ENCODE measurements at places on chromosomes 11 and 22. TPM values are rescaled to one million over a fixed set of nuclear protein-coding genes. Genes with fewer than 3 reads are reported as not detected.

Gene ART1
- total RNA-seq: 3.7 TPM

GRCh38 chr11:35016916-35017315 lies 100.5 kb downstream of the PDHX start:
- DNase-seq: no peak

DNA sequence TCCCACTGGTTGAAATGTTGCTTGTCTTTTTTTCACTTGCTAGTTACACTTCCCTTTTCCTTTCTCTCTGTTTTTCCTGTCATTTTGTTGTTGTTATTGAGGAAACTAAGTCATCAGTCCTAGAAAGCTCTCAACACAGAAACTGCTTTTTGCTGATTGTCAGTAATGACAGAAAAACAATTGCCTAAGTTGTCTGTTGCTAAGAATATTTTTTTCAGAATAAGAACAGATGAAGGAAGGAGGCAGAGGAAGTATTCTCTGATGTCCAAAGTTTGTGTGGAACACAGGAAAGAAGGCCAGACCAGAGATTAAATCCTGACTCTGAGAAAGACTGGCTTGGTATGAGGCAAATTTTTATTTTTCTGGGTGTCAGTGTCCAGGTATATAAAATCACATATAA lies 163.3 kb downstream of the CASP12 start:
- DNase-seq: no peak

GRCh38 chr11:69293087-69293486 lies 868 bp upstream of the MYEOV start:
- no peak for DNase-seq

DNA sequence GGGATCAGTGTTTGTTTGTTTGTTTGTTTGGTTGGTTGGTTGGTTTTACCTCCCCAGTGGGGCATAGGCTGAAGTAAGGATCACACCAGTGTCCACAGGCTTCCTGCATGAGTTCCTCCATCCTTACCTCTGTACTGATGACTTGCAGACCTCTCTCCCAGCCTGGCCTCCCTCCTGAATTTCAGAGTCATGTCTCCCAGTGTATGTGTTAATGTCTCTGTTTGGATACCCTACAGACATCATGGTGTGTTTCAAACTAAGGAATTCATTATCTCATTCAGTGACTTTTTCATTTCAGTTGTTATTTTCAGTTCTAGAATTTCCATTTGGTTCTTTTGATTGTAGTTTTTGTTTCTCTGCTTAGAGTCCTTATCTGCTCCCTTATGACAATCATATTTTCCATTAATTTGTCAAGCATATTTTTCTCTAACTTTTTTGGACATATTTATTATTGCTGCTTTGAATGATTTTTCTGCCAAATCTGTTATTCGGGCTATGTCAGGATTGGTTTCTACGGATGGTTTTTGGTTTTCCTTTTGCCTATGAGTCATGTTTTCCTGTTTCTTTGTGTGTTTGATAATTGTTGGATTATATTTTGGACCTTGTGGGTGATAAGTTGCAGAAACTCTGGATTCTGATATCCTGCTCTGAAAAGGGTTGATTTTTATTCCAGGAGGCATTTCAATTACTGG lies 23.6 kb downstream of the MYEOV start:
- no peak for DNase-seq

- peak; percentile 64 for DNase-seq
These were observed at the start of gene INPPL1 for GRCh38 chr11:72224564-72225410. INPPL1 (plus strand) TSS chr11:72224767; CDS start chr11:72224985, 218 bp downstream.

- DNase-seq: no peak
These were observed 77.6 kb downstream of the MED15 start for GRCh38 chr22:20584872-20585638.

- DNase-seq: no peak
These were observed 20.0 kb upstream of the TALDO1 start for GRCh38 chr11:727281-727701.

DNA sequence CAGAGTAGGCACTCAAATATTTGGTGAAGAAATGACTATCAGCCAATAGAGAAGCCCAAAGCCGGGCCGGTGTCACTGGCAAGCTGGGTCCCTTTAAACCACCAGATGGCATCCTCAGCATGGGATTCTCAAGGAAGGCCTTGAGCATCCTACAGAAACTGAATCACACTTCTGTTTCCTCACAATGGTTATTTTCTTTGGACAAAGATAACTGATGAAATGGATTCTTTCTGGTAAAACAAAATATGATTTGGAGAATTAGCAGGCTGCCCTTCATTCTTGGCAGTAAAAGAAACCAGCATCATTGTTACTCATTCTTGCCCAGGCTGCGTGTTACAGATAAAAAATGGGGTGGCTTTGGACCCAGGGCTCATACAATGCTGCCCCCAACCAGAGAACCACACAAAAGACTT lies 30.3 kb upstream of the ASPHD2 start:
- peak; percentile 57 for DNase-seq

Gene NCAM1
- total RNA-seq: 18.6 TPM

DNA sequence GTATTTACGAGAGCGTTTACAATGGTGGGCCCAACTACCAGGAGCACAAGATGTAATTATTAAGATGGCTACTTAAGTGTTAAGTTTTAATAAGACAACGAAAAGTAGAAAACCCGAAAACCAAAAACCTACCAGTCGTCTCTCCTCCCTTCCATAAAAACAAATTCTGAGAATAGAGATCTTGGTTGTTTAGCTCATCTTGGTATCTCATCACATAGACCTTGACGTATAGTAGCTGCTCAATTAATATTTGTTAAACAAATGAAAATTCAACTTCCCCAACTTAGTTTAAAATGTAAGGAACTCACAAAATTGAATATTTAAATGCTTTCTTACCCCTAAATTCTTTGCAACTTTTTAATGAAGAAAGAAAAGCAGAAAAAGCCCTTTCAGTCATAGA lies 669 bp downstream of the KDM4D start:
- no peak for DNase-seq

DNA sequence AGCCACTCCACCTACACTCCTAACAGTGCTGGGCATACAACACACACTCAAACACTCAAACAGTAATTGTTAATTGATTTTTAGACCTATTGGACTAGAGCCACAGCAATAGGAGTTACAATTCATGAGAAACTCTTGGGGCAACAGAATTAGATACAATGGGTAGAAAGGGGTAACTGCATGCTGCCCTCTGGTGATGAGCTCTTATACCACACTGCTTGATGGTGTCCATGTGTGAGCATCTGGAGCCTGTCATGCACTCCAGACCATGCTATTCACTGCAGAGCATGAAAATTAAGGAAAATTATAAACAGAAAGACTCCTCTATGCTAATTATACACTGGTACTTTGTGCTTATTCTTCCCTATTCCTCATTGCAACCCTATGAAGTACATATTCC lies 975.5 kb upstream of the CCDC90B start:
- no peak for DNase-seq

- DNase-seq: no peak
These were observed 300.9 kb downstream of the TENM4 start for GRCh38 chr11:79139900-79140299.

- DNase-seq: no peak
These were observed 428.0 kb downstream of the TMEM135 start for GRCh38 chr11:87465716-87466115.

- peak; percentile 60 for DNase-seq
These were observed 15.5 kb downstream of the CLMP start for GRCh38 chr11:123179586-123179985.

Gene YIF1A
- total RNA-seq: 69.1 TPM
